Activated gamma-delta T cell treated with Interleukin-2 at 50 U/mL for 16 hours (primary cell): ENCODE measurements at places on chromosomes 12 and 14.

DNA sequence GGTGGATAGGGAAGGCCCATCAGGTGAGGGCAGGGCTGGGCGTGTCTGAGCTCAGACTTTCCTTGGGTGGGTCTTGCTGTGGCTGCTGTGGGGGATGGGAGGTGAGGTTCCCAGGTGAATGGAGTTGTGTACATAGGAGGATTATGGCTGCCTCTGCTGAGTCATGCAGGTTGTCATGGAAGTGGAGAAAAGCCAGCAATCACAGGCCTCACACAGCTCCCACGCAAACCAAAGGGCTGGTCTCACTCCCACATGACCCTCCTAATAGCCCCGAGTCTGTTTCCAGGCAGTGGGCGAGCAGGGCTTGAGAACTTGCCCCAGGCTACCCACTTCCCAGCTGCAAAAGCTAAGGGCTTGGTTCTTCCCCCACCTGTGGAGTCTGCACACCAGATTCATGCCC, 149.5 kb downstream of the IPO8 start:
- no peak for DNase-seq

DNA sequence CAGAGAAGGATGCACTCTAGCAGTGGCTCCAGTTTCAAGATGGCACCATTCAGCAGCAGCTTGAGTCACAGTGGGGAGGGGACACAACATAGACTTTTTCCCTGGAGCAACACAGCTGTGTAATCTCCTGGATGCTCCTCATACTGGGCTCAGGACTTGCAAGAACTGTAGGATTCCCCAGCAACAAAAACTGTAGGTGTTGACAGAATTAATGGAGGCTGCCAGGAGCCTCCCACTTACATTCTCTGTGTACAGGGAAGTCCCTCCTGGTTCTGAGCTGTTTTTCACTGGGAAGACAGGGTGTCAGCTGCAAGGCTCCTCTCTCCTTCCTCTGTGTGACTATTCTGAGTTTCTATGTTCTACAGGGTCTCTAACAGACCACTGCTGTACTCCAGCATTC, 217.9 kb downstream of the KIF21A start:
- DNase-seq: no peak

- DNase-seq: no peak
These were observed 39.2 kb upstream of the EEA1 start for GRCh38 chr12:92968176-92968813.

DNA sequence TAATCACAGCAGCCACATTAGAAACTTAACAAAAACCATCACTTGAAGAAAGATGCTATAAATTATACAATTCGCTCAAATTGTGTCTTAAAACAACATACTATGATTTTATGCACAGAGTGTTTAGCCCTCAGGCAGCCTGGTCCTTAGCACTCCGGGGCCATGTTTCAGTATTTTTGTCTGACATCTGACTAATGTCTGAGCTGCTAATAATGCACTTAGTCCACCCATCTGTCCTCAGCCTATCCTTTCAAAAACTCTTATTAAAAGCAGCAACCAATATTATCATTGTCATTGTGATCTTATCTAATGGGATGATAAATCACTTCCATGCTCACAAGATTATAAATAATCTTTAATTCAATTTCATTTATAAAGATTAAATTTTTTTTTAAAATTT, 602.7 kb upstream of the FOXG1 start:
- DNase-seq: no peak

DNA sequence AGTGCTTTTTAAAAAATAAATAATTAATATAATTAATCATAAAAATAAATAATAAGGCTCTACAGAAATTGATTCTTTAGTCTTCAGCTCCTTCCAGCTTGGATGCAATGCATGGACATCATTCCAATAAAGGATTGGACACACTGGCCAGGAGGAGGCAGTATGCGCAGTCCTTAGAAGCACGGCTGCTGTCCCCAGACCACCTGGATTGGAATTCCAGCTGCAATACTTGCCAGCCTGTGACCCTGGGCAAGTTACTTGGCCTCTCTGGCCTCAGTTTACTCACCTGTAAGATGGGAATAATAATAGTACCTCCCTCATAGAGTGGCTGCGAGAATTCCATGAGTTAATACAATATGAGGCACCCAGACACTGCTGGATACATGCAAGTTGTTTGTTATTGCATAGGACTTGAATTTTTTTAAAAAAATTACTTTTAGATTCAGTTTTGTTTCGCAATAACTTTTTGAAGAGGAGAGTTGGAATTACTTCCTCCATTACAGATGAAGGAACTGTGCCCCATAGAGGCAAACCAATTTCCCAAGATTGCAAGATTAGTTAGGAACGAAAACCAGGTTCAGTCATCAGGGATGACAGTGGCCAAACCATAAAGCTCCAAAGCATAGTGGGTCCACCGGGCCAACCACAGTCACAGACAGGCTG, 12.2 kb downstream of the RPH3A start:
- DNase-seq: no peak

GRCh38 chr12:116404247-116404646, 126.8 kb upstream of the MED13L start:
- DNase-seq: no peak

GRCh38 chr14:92704036-92704804, 44.2 kb downstream of the LGMN start:
- DNase-seq: no peak

GRCh38 chr12:46386877-46387629, 14.5 kb upstream of the SLC38A2 start:
- no peak for DNase-seq

- no peak for DNase-seq
These were observed 214.9 kb downstream of the PPM1H start for GRCh38 chr12:62720025-62720424.

- no peak for DNase-seq
These were observed 13.0 kb downstream of the LPCAT3 start for GRCh38 chr12:7005311-7005710.

- DNase-seq: no peak
These were observed 797.4 kb downstream of the RPS29 start for GRCh38 chr14:48788771-48789170.

DNA sequence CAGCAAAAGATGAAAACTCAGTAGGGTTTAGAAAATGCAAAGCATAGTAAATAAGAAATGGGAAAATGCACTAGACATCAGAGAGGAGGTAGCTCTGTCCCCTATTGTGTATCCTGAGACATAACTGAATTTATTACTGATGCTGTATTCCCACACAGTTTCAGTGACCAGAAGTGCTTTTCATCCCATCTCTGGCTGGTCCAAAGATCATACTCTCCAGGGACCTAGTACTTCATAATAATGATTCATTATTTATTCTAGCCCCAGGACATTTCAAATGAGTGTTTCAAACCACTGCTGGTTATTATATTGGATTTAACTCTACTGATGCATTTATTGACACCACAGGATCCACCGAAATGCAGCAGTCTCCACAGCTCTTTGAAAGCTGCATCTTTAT, 163.3 kb downstream of the PAWR start:
- no peak for DNase-seq

DNA sequence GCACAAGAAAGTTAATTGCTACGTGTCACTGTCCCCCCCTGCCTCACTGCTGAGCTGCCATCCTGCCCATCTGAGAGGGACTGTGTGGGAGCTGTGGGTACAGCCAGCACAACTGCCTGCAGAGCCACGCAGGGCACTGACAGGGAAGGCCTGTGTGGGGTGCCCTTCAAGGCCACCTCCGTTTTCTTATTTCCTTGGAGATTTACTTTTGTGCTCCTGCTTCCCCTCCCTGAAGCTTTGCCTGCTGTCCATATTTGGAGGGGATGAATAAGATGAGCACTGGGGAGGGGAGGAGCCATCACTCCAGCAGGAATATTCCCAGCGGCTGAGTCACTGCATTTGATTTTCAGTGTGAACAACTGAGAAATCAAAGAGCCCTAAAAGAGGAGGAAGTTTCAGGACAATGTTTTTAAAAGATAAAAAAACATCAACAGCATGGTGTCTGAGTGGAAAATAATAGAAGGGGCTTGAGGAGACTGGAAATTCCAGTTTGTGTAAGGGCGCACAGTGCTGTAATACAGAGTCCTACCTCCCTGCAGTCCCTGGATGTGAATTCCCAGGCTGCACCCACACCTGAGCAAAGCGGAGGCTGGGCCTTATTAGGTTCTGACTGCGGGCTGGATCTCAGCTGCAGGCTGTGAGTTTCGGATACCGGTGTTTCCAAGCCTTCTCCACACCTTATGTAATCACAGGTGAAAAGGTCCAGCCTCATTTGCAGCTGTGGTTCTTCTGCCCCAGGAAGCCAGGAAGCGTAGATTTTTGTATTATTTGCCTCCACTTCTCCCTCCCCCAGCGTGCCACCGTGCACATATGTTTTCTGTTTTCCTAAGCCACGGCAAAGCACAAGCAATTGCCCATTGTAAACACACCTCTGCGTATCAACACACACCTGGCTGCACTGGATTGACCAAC, 192.6 kb upstream of the BCL2L14 start:
- no peak for DNase-seq

DNA sequence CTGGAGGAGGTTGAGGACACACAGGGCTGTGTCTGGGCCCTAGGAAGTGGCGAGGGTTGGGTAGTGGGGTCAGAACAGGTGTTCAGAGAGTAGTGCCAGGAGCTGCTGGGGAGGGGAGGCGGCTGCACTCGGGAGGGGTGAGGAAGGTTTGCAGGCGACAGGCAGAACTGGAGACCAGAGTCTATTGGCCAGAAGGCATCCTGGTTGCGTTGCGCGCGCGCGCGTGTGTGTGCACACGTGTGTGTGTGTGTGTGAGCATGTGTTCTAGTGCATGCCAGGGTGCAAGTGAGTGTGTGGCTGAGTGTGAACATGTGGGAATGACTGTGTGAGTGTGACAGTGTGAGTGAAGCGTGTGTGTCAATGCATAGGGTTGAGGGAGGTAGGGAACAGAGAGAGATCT, 86.4 kb downstream of the CCDC92 start:
- no peak for DNase-seq

- no peak for DNase-seq
These were observed 150.3 kb downstream of the DPF3 start for GRCh38 chr14:72743626-72744025.

DNA sequence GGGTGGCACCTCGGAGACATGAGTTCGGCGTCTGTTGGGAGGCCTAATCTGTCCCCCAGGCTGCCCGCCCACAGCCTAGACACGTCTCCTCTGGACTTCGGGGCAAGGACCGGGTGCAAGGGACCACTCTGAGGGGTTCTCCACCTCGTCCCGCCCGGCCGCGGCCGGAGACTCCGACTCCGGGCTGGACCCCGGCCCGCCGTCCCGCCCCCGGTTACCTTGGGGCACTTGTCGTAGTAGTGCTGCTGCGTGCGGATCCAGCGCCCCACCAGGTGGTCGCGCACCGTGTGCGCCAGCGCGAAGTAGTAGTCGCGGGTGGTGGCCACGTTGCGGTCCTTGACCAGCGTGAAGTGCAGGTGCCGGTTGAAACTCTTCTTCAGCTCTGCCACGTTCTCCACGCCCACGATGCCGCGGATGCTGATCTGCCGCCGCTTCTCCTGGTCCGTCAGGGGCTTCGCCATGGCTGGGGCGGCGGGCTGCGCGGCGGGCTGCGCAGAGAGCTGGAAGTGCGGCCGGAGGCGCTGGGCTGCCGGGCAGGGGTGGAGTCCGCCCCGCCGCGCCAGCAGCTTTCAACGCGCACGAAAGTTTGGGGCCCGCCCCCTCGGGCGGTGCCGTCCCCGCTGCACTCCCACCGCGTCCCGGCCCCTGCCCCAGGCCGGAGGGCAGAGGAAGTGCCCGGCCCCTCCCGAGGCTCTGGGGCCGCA, at the start of gene PYGL:
Gene PYGL, minus strand, starts transcription at position 541 of the 704 bp plus-strand sequence. Its CDS starts 80 bp downstream, at position 461.
- DNase-seq: peak; percentile 5

- DNase-seq: no peak
These were observed 13.0 kb upstream of the TRAF3 start for GRCh38 chr14:102764220-102764671.

- DNase-seq: no peak
These were observed 160.7 kb upstream of the CCND2 start for GRCh38 chr12:4112734-4113325.

DNA sequence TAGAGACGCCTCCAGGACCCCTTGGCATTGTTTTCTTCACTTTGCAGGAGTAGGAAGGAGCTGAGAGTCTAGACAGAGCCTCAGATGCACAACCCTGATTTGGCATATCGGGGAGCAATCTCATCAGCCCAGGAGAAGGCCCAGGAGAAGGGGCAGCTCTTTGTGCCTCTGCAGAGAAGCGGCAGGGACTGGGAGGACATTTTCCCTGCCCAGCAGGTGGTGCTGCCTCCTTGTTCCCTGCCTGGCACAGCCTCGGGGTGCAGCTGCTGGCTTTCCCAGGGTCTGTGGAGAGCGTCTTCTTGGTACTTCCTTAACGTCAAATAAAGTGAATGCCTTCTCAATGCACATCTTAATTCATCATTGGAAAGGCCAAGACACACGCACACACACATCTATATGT, 419.5 kb downstream of the TMEM121 start:
- DNase-seq: no peak

DNA sequence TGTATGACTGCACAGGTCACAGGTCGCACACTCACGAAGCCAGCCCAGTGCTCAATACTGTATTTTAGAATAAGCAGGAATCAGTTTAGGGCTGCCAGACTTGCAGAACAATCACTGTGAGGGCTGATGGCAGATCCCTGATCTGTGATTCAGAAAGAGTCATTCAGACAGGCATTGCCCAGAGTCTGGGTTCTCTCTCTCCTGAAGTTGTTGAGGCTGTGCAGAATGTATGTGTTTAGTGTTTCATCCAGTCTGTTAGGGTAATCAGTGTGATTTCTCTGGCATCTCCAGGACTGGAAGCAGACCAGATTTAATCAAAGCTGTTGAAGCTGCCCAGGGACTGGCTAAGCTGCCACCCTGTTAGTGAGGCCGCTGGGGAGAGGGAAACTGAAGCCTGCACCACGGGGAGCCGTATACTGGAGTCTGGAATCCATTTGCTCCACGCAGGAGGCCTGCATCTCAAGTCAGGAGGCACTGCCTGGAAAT, 69.3 kb downstream of the ETV6 start:
- DNase-seq: no peak

GRCh38 chr12:22217556-22217955, 117.0 kb downstream of the ST8SIA1 start:
- no peak for DNase-seq

DNA sequence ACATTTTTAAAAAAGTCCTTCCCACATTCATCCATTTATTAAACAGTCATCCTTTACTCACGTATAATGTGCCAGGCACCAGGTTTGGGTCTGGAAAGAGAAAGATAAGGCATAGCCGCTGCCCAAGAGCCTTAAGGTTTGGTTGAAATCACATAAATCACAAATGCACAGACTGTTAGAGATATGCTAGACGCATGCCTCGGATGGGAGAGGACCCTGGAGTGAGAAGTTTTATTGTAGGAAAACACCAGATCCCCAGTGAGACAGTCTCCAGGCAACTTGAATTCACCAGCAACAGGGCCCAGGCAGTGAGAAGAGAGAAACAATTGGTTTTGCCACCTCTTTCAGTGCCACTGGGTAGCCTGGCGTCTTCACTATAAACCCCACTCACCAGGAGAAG, 305.9 kb upstream of the AMIGO2 start:
- no peak for DNase-seq

DNA sequence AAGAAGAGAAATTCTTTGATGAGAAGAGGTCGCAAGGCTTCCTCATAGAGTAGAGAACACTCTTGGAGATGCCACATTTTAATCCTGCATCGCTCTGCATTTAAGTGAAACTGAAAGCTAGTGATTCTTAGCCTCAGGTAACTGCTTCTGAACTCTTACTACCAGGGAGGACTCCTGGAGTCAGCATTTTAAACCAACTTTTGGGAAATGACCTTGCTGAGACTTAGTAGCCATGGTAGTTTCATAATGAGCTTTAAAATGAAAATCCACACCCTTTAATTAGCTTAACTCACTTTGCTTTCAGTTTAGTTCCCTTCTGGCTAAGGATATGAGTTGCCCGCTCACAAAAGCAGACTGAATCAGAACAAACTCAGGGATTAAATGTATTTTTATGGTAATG, 80.3 kb downstream of the SYNE2 start:
- no peak for DNase-seq
